Activated effector memory CD4-positive, alpha-beta T cell treated with Interleukin-2 at 50 U/mL for 16 hours (primary cell): ENCODE measurements at places on chromosomes 3 and 15.

GRCh38 chr3:151330899-151331298 lies 1.6 kb upstream of the P2RY13 start:
- DNase-seq, result no peak

GRCh38 chr15:58731756-58732535 lies 17.6 kb downstream of the ADAM10 start:
- no peak for DNase-seq

DNA sequence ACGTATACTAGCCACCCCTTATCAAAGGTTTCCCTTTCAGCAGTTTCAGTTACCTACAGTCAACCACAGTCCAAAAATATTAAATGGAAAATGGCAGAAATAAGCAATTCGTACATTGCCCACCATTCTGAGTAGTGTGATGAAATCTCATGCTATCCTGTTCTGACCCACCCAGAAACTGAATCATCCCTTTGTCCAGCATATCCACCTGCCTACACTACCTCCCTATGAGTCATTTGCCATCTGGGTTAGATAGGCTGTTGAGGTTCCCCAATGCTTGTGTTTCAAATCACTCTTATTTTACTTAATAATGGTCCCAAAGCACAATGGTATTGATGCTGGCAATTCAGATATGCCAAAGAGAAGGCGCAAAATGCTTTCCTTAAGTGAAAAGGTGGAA lies 15.3 kb upstream of the PHC3 start:
- no peak for DNase-seq

- DNase-seq, result no peak
Observed at GRCh38 chr3:150699068-150699639, 4.6 kb downstream of the ERICH6 start.

DNA sequence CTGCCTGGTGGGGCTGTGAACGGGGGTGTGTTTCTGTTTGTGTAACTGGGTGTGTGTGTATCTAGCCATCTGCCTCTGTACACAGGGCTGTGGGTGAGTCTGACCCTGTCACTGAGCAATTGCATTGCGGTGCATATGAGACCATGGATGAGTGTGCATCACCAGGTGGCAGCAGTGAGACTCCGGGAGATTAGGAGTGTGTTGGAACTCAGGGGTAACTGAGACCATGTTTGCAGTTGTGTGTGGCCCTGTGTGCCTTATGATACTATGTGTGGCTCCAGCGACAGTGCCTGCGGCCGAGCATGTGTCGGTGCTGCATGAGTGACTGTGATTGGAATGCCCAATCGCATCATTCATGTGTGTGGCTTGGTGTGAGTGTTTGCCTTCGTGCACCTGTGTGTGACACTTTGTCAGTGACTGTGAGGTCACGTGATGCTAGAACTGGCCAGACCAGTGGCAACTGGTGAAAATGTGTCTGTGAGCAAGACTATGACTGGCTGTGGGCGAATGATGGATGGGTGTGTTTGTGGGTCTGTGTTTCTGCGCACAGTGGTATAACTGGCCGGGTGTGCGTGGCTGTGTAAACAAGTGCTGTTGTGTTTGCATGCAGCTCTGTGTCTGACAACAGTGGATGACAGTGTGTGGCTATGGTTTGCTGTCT lies 14.0 kb downstream of the VILL start:
- peak; percentile 48 for DNase-seq

- no peak for DNase-seq
Observed at GRCh38 chr15:100588638-100589242, 13.2 kb downstream of the LINS1 start.

GRCh38 chr3:98697225-98697624 lies 65.9 kb upstream of the ST3GAL6 start:
- DNase-seq, result no peak

- DNase-seq, result no peak
Observed at GRCh38 chr15:92034227-92034626, 180.7 kb downstream of the SLCO3A1 start.

GRCh38 chr3:56855856-56856512 lies 54.2 kb upstream of the ARHGEF3 start:
- no peak for DNase-seq

DNA sequence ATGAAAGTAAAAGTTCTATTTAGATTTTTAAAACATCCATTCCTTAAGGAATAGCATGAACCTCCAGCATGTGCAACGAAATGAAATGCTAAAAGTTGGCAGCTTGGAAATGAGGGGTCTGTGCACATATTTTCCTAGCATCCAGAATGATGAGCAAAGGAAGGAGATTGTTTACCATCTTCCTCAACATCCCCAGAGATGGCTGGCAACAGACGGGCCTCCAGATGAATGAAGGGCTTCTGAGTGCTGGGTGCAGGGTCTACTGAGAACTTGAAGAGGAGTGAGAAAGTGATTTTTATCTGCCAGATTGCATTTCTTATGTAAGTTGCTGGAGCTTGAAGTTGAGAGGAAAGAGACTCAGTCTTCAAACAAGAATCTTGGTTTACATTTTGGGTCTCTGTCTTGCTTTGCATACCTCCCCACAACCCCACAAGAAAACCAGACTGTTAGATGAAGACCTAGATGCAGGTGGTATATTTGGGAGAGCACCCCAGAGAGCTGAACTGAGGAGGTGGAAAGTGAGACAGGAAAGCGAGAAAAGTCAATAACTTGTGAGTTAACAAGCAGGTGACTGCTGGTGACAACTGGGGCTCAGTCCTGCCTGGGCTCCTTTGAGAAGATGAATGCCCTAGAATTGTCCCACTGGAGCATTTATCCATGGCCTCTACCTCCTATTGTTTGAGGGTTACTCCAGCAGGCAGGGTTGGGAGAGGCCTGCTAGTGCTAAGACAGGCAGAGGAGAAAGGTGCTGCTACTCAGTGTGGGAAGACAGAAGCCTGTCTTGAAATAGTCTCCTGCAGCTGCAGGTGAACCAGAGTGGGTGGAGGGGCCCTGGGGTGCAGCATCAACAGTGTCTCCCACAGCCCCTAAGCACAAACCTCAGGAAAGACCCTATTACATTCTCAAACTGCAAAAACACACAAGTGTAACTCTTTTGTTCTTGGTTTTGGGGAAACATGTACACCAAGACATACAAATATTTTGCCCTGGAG lies 10.5 kb upstream of the CCK start:
- no peak for DNase-seq

DNA sequence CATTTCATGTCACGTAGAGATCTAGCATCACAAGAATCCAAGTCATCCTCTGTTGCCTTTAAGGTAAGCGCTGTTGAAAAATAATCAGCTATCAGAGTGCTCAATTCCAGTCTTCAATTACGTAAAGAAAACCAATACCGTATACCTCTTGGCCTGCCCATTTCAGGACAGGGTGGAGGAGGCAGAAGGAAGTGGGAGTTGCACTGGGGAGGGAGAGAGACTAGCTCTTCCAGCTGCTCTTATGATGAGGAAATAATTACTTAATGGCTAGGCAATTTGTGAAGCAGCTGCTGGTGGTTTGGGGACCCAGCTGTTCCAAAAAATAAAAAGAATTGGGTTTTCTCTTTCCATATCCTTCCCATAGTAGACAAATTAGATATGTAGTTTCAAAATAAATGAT lies 365.8 kb upstream of the MCTP2 start:
- DNase-seq, result no peak

DNA sequence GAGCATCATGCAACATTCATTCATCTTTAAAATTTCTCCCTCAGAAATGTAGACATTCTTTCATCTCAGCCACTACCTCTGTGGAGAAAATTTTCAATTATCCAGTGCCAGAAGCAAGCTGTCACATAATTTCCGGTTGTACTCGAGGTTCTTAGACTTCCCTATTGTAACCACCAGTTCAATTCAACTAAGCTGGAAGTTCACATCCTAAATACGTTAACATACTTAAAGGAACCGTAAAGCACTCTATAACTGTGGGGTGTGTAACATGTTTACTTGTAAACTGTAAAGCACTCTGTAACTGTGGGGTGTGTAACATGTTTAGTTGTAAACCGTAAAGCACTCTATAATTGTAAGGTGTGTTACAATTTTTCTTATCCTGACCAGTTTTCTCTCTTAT lies 150.3 kb downstream of the PLCL2 start:
- no peak for DNase-seq
